ENCODE measurements at places on chromosomes 6 and 20.

GRCh38 chr6:119179842-119180241, 101.4 kb upstream of the FAM184A start:
- DNase-seq: no peak

DNA sequence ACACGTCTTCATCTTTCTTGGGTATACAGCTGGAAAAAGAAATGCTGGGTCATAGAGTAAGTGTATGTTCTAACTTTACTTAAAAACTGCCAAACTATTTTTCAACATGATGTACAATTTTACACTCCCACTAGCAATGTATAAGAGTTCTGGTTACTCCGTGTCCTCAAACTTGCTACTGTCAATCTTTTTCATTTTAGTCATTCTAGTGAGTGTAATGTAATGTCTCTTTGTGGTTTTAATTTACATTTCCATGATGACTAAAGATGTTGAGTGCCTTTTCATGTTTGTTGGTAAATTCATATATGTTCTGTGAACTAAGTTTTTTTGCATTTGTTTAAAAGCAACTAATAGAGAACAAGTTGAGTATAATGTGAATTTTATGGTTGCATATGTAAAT, 43.9 kb downstream of the ATG5 start:
- DNase-seq: no peak

GRCh38 chr6:75281653-75282052, 2.9 kb downstream of the TMEM30A start:
- no peak for DNase-seq

- no peak for DNase-seq
Observed at GRCh38 chr6:96197241-96197640, 181.5 kb downstream of the FUT9 start.

DNA sequence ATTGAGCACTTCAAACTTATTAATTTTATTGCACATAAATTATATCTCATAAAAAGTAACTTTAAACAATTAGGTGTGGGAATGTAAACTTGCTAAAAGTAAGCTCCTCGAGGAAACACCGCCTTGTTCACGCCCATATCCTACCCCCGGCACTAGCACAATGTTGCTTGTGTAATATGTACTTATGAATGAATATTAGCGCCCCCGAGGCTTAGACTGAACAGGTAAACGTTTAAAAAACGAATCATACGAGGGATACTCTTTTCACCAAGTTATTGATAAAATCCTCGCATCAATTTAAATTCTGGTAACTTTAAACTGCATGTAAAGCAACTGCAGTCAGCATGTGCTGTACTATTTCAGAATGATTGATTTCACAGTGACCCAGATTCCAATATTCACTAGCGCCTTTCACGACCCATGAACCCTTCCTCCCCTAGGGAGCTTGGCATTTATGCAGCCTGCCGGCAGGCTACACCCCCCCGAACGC, 637 bp downstream of the TFB1M start:
- no peak for DNase-seq

DNA sequence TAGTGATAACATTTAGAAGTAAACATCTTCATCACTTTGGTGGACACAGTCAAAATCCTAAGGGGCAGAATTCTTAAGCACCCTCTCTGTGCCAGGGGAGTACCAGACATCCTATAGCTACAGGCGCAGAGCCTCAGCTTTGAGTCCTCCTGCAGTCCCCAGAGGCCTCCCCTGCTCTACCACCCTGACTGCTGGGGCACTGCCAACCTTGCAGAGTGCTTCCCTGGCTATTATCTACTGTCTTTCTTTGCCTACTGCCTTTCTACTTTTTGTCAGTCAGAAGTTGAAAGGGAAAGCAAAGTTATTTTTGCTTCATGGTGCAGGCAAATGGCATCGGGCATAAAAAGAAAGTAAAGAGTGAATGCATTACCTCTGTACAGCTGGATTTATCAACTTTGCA, 80.1 kb downstream of the AIG1 start:
- no peak for DNase-seq

GRCh38 chr20:45823949-45824835, 2.9 kb downstream of the TNNC2 start:
- no peak for DNase-seq
